ENCODE measurements at places on chromosomes 16 and 17.

DNA sequence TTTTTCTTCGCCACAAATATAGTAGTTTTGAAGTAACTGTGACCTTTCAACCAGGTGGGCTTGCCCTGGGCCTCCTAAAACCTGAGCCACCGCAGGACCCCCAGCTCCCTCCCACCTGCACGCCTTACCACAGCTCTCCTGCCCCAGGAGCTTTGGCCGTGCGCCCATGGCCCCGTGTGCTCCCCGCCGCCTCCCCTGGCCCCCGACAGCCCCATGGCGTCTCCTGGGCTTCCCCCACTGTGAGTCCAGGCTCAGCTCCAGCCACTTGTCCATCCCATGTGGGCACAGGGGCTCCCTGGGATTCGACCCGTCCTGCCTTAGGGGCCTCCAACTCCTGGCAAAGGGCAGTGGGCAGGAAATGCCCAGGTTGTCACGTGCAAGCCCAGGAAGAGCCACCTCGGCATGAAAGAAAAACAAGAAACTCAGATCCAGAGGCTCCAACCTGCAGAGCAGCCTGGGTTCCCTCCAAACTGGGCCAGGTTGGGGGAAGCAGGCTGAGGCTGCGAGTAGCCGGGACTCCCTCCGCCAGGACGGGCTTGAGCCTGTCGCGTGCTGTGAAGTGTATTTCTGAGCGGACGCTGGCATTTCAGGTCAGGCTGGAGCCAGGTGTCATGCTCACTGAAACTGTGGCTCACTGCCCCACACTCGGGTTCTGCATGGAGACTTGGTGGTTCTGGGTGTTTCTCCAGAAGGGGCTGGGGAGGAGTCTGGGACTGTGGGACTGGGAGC is 5.8 kb downstream of the LGALS3BP start:
- no peak for DNase-seq

DNA sequence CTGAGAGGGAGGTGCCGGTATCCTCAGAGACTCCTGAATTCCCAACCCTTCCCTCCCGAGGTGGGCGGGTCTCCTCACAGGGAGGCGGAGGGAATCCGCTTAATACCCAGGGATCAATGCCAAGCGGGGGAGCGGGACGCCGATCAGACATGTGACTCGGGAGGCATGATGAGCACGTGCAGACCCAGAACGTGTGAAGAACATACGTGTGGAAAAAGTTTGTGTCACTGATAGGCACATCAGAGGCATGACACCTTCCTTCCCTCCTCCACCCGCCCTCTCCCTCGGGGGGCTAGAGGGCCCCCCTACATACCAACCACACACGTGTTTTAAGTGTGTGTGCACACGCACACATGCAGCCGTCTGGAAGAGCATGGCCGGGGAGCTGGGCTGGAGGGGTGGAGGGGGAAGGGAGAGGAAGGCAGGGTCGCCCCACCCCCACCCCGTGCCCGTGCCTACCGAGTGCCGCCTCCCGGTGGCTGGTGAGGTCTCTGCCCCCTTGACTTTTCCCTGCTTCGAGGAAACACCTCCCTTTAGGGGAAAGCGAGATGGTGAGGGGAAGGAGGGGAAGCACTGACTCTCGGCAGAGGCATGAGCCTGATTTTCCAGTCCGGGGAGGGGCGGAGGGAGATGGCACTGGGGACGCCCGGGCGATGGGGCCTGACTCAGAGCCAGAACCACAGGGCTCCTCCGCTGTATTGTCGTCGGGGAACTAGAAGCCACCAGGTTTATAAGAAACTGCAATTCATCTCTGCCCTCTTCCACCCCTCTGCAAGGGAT is 12.1 kb upstream of the TBX21 start:
- no peak for DNase-seq

DNA sequence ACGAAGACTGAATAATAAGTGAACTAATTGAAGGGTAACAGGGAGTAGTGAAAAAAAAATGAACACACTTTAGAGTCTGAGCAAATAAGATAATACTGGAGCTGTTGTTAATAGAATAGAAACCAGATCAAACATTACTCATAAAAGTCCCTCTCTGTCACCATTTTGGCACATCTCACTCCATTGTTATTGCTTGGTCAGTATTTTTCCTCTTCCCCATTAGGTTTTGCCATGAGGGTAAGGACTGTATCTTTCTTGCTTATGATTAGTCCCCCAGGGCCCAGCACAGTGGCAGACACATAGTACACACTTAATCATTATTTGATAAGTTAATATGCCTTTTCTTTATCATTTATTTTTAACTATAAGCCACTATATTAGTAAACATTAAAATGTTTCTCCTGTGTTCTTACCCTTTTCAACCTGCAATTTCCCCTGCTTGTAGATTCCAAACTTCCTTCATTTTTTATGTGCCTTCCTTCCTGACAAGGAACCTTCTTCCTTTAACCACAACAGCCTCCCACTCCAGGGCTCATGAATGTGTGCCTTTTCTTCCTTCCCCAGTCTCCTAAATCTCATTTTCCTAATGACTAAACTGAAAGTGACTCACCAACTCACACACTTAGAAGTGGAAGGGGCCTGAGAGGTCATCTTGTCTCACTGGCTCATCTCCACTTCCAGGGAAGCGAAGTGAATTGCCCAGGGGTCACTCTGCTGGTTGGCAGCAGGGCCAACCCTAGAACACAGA is 88.2 kb upstream of the HAS3 start:
- peak; percentile 8 for DNase-seq

GRCh38 chr17:78290721-78291120 is 59.3 kb downstream of the TMEM235 start:
- DNase-seq = no peak

GRCh38 chr16:3045758-3046640 is at the start of gene MMP25:
TSS of gene MMP25 (plus strand) at chr16:3046561. CDS start at chr16:3046918, 357 bp downstream.
- no peak for DNase-seq

GRCh38 chr16:57019746-57020145 is 30.4 kb downstream of the NLRC5 start:
- DNase-seq = no peak

- DNase-seq = no peak
These were observed 81.2 kb downstream of the CYB561 start for GRCh38 chr17:63364944-63365343.

GRCh38 chr17:64574646-64575045 is 67.9 kb downstream of the CEP95 start:
- no peak for DNase-seq

DNA sequence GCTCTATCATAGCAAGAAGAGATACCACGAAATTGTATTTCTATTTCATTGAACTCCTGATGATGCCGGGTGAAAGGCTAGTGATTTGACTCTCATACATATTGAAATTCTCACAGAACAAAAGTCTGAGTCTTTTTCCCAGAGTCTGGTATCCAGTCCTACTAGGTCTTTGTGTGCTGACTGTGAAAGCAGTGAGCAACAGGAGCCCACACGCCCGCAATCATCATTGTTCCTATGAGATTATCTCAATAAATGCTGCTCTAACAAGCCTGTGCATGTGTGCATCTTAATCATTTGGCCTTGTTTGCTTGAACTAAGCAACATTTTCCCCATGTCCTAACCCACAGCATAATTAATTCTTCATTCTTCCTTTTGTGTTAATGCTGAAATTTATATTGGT is 1466.0 kb downstream of the CDH11 start:
- no peak for DNase-seq

DNA sequence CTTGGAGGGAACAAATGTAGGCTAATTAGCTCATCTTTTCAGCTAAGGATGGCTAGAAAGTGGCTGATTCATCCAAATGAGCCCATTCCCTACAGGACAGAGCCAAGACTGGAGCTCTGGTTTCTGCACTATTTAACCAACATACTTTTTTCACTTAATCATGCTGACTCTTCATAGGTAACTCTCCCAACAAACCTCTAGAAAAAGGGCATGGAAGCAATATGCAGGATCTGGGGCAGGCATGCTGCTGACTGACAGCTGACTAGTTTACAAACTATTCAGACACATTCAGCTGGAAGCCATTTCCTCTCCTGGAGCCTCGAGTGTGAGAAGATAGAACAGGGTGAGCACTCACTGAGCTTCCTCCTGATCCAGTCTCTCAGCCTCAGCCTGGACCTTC is 6.2 kb downstream of the BECN1 start:
- DNase-seq = no peak

DNA sequence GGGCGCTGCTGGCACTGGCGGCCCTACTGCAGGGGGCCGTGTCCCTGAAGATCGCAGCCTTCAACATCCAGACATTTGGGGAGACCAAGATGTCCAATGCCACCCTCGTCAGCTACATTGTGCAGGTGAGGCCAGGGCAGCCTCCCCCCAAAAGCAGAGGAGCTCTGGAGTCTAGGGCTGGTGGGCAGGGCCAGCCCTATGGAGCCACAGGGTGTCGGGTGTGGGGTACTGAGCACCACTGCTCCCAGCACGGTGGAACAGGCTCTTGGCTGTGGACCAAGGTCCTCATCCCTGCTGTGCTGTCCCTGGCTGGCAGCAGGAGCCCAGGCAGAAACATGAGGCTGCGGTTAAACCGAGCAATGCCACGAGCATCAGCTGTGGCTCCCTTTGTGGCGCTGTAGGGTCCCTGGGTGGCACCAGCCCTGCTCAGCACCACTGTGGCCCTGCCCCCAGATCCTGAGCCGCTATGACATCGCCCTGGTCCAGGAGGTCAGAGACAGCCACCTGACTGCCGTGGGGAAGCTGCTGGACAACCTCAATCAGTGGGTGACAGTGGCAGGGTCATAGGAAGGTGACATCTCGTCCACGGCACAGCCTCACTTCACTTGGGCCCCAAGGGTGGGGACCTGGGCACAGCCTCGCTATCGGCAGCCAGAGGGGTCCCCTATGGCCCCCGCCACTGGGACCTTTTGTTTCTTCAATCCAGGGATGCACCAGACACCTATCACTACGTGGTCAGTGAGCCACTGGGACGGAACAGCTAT is 1.1 kb downstream of the DNASE1 start:
- no peak for DNase-seq

- DNase-seq = peak; percentile 17
These were observed 80.1 kb downstream of the ABCC1 start for GRCh38 chr16:16029431-16030011.

DNA sequence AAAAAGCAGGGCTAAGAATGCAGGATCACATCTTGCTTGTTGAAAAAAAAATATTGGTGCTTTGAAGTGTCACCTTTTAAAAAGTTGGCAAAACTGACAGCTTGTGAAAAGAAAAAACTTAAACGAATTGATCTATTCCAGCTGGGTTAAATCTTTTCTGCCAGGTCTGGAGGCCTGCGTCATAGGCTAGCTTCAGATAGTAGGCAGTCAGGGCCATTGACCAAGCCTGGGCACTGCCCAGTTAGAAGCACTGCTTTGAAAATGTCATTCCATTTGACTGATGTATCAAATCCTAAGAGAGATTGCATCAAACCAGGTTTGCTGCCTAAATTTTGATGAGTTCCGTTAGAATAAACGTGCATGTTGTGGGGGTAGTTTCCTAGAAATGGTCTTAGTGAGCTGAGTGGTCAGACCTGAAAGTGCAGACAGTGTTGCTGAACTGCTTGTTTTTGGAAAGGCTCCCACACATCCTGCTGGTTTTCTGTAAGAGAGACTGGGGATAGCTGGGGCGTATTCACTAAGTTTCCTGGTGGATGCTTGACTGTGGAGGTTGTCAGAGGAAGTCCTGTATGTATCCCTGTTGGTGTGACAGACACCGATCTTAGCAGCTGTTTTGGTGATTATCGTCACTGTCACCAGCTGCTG is 38.8 kb downstream of the NUP88 start:
- DNase-seq = no peak

- DNase-seq = no peak
These were observed 128.0 kb upstream of the CACNG5 start for GRCh38 chr17:66706851-66707450.

GRCh38 chr16:80792031-80792430 is 12.4 kb downstream of the CDYL2 start:
- DNase-seq = no peak

DNA sequence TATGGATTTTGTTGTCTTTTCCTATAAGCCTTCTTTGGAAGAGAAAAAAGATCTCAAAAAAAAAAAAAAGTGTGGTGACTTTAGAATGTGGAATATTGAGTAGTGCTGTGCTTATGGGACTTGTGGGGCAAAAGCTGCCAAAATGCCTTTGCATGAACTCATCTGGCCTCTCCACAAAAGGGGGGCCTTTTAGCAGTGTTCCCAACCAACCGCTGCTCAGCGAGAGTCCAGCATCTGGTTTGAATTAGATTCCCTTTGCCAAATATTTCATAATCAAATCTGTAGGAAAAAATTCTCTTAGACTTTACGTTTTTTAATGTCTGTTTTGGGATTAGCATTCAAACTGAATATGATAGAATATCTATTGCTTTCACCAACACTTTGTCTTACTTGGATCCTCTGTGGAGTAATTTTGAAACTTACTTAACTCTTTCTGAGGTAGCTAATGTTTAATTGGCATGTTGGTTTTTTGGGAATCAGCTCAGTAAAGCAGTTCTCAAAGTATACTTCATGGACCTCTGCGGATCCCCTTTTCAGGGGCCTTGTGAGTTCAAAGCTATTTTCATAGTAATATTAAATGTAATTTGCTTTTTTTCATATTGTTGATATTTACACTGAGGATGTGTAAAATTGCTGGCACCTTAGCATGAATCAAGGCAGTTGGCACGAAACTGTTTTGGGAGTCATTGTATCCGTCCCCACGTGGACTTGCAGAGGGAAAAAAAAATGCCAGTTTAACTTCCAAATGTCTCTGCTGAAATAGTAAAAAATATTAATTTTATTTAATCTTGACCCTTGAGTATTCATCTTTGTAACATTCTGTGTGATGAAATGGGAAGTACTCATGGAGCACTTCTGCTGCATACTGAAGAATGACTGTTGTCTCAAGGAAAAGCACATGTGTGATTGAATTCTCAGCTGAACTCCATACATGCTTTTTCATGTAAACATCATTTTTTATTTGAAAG is 34.7 kb upstream of the VPS4A start:
- DNase-seq = peak; percentile 92

GRCh38 chr16:22373662-22374310 is 633 bp downstream of the CDR2 start:
- DNase-seq = no peak

GRCh38 chr17:59298521-59298920 is 32.9 kb upstream of the YPEL2 start:
- DNase-seq = no peak

DNA sequence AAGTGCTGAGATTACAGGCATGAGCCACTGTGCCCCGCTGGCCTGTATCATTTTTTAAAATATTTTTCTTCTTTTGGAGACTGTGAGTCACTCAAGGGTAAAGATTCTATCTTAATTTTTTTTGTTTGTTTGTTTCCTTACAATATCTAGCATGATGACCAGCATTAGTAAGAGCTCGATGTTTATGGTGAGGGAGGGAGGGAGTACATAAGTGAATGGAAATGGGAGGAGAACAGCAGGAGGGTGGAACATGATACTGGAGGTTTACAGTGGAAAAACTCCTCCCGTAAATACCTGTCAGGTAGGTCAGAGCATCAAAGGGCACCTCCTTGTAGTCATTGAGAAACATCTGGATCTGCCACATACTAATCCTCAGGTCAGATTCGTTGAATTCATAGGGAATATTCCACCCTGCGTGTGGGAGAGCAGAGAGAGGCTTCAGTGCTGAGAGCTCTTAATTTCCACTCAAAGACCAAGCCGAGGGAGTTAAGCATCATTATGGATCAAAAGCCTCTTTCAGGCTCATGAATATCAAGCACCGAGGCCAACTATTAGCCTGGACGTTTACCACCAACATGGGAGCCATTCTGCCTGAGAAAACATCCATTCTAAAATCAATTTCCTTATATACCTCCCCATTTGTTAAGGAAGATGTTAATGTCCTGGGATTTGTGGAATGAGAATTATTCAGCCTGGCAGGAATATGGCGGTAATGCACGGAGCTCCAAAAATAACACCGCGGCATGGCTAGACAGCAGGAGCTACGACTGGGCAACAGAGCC is 51.8 kb downstream of the LYRM1 start:
- DNase-seq = no peak

Measured in AG09309 (cell line).